ENCODE measurements at places on chromosomes 5 and 9.
A peak's percentile ranks its signal among the peaks of the same experiment; 100 is the strongest.

GRCh38 chr5:133154274-133155075, 102.7 kb downstream of the HSPA4 start:
- DNase-seq, result no peak

DNA sequence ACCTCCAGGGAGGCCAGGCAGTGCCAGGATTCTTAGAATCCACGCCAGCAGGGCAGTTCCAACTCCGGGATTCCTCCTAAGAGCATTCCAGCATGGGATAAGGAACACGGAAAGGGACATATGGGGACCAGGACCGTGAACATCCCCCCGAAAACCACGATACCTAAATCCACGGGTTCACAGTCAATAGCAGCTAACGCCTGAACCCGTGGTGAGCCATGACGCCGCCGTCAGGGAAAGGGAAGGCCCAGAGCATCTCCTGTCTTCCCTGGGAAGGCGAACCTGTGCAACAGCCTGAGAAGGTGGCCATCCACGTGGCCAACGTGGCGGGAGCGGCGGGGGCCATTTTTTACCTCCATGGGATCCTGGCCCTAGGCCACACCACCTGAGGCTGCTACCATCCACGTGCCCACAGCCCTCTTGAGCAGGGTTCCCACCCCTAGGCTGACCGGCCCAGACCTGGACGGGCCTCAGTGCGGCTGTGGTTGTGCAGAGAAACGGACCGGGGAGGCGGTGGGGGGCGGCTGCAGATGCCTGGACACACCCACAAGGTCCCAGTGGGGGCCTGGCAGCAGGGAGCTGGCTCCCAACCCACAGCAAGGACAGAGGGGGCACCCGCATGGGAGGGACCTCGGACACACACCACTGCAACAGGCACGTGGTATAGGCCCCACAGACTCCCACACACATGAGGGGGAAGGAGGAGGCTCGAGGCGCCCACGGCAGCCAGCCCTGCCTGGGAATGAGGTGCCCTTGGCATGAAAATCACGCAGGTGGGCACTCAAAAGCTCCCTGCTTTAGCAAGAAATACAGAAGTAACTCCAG, 42.8 kb downstream of the SLC12A7 start:
- DNase-seq, result no peak

- DNase-seq, result no peak
Measured at GRCh38 chr5:104817127-104817526, 1254.5 kb upstream of the NUDT12 start.

DNA sequence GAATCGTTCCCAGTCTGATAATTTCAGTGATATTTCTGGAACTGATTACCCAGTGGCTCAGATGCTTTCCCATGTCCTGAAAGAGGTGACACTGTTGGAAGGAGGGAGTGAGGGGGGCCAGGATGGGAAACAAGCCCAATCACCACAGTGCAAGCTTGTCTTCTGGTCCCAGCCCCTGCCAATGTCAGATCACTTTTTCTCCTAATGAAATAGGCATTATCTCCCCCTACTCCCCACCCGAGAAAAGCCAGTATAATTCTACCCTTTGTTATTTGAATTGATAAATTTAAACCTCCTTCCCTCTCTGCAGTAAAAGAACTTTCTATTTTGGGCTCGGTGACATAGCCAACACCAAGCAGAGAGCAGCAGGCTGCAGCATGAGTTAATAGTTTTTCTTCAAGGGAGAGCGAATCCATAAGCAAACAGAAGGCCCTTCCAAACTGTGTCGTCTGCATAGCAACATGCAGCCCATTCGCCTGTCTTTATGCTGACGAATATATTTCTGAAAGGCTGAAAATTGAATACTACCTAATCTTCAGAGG, 14.6 kb upstream of the PPP2CA start:
- no peak for DNase-seq

DNA sequence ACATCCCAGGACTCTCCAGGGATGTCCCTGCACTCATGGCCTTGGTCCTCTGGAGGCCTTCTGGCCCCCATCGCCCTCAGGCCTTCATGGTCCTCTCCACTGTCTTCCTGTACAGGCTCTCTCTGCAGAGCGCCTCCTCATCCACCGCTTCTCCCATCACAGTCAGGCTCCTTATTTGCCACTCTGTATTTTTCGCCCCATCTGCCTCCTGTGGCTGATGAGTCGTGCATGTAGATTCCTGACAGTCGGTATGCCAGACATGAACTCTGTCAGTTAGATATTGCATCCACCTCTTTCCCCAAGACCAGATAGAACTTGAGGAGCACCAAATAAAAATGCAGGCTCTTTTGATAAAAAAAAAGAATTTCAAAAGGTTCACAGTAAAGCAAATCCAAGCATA, 362.8 kb downstream of the IRX1 start:
- no peak for DNase-seq

- DNase-seq, result no peak
Measured at GRCh38 chr5:73735032-73735734, 109.2 kb downstream of the ARHGEF28 start.

GRCh38 chr9:92163276-92163675, 48.1 kb upstream of the SPTLC1 start:
- no peak for DNase-seq

GRCh38 chr9:22049411-22049810, 40.3 kb upstream of the CDKN2B start:
- DNase-seq, result no peak

DNA sequence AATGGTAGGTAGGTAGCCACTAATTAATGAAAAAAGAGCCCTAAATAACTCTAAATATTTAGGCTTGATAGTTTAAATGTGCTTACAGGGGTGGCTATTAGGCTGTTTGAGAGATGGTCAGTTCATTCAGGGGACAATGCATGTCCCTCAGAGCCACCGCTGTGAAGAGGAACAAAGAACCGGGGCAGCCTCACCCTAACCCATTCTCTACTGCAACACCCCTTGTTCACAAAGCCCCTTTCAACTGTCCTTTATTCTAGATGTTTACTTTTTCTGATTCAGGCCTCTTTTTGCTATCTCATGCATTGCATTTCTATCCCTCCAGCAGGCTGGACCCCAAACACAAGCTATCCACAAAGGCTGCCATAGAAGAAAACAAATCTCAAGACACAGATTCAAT, 906.7 kb downstream of the NR2F1-AS1 start:
- no peak for DNase-seq

DNA sequence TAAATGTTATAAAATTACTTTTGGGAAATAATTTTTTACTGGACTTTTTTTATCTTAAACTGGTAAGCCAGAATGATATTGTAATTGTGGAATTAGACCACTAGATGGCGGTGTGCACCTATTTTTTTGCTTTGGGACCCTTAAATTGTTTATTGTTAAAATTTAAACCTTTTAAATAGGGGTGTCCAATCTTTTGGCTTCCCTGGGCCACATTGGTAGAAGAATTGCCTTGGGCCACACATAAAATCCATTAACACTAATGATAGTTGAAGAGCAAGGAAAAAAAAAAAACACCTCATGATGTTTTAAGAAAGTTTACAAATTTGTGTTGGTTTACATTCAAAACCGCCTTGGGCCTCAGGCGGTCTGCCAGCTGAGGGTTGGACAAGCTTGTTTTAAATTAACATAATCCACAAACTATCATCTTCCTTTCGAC, 28.4 kb upstream of the GADD45G start:
- DNase-seq, result no peak

DNA sequence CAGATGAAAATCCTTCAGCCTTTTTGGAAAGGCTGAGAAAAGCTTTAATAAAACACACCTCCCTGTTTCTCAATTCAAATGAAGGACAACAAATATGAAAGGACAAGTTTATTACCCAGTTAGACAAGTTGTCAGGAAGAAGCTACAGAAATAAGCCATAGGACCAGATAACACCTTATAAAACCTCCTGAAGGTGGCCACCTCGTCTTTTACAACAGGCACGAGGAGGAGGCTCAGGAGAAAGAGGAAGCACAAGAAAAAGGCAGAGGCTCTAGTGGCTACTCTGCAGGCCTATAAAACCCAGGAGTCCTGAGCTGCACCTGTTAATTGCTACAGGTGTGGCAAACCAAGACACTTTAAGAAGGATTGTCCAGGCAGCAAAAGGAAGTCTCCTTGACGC, 352.1 kb upstream of the CDH18 start:
- no peak for DNase-seq

DNA sequence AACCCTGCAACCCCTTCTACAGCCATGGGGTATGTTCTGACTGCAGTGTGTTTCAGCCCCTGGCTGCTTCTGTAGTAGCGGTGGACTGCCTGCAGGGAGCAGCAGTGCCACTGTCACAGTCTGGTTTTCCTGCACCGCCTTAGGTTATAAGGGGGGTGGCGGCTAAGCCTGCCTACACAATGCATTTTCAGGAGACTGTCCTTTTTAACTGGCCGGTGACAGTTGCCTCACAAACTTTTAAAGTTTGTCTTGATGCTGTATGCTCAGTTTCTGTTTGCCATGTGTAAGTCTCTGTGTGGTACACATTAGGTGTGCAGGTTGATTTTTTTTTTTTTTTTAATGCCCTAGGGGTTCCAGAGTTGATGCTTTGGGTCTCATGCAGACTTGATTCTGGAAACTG, 53.0 kb downstream of the NUP214 start:
- peak; percentile 48 for DNase-seq

DNA sequence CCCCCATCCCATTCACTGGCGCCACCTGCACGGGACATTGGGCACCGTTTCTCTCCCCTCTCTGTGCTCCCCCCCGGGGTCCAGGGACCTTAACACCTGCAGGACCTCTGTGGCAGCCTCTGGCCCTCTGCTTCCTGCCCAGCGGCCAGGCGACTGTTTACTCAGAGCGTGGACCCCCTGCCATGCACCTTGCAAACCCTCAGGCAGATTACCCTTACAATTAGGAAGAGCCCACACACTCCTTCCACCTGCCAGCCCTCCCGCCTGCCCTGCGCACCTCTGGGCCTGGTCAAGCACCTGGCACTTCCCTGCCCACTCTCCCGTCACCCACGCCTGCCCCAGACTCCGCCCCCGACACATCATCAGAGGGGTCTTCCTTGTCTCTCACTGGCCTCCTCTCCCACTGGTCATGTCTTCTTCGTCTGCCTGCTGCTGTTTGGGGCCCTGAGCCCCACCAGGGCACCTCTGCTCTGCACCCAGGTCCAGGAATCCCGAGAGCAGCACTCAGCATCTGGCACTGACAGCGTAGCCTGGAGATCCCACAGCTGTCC, 281.3 kb upstream of the IRX4 start:
- no peak for DNase-seq

- DNase-seq, result no peak
Measured at GRCh38 chr5:40623480-40624420, 56.0 kb upstream of the PTGER4 start.

GRCh38 chr9:99128133-99128406, 23.2 kb downstream of the TGFBR1 start:
- no peak for DNase-seq

GRCh38 chr5:16906255-16906654, 29.8 kb downstream of the MYO10 start:
- DNase-seq, result no peak

DNA sequence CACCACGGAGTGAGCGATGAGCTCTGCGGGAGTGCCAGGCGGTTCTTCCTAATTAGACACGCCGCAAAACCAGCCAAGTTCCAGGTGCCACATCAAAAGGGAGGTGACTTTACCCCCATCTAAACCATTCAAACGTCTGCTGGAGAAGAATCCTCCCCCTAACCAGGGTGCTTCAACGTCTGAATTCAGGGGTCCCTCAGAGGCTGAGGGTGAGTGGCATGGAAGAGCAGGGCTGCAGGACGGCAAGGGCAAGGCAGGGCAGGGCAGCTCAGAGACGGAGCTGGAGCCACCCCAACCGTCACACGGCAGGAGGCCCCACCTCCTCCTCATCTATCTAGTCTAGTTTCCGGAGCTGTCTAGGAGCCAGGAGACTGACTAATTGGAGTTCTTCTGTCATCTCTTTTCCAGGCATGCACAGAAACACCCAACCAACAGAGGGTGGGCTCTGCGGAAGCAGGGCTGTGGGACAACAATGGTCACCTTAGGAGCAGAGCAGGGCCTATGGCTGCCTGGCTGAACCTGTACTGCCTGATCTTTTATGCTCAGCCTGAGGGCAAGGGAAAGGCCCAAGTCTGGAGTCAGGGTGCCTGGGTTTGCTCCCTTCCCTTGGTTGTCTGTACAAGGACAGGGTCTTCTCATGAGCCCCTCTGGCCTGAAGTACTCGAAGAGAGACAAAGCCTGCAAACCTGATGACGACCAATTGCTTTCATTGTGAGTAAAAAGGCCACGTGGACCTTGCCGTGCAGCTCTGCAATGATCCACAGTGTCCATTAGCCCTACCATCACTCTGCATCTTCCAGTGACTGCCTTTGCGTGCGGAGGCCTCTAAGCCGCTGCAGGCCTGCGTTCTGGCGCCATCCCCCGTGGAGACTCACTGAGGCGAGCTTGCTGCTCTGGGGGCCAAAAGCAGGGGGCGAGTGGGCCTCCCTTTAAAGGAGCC, 81.0 kb upstream of the SLC25A51 start:
- DNase-seq, result no peak

- no peak for DNase-seq
Measured at GRCh38 chr5:4204276-4205141, 608.9 kb downstream of the IRX1 start.

DNA sequence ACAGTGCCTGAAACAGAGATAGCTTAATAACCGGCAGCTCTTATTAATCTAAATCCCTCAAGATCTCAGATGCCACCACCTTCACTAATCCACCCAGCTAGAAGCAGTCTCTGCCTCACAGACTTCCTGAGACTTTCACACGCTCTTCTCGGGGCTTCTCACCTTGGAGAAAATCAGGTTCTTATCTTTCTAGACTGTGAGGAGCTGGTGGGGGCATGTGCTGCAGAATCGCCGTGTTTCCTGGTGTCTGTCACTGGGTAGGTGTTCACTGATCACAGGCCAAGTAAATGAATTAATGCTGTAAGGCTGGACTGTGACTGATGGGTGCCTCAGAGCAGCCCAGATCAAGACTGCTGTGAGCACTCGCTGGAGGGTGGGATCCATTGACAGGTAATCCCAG, 101.7 kb downstream of the PSD2 start:
- DNase-seq, result no peak

DNA sequence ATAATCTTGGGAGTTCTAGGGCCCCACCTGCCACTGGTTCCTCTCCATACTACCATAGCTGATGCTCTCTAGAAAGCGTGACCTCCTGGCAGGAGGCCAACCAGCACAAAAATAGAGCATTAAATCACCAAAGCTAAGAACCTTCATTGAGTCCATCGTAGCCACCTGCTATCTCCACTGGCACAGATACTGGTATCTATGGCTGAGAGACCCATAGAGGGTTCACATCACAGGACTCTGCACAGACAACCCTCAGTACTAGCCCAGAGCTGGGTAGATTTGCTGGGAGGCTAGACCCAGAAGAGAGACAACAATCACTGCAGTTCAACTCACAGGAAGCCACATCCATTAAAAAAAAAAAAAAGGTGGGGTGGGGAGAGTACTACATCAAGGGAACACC, 509.1 kb downstream of the DTWD2 start:
- no peak for DNase-seq

GRCh38 chr5:112686675-112687074, 51.0 kb upstream of the APC start:
- no peak for DNase-seq

DNA sequence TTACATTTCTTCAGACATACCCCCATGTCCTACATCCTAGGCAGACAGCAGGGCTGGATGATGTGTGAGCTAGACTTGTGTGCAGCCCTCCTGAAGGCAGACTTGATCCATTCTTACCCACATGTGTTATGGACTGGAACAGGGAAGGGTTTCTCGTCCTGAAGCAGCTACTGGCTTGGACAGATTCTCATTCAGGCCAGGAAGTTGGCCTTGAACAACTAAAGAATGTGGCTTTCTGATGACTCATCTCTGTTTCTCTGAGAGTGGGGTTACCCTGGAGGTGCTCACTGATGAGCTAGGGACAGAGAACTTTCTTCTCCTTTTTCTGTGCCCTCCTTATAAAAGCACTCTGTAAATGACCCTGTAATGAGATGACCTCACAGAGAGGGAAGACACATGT, 246.5 kb downstream of the PCSK5 start:
- no peak for DNase-seq

GRCh38 chr5:68260467-68260866, 44.9 kb downstream of the PIK3R1 start:
- no peak for DNase-seq

Measured in activated CD8-positive, alpha-beta memory T cell treated with anti-CD3 and anti-CD28 coated beads for 4 hours (primary cell).